CD4-positive, alpha-beta T cell (primary cell): ENCODE measurements at places on chromosomes 1 and 21. TPM values are rescaled to one million over a fixed set of nuclear protein-coding genes. Genes with fewer than 3 reads are reported as not detected.

GRCh38 chr1:110630839-110631663 is 24.9 kb upstream of the KCNA2 start:
- peak; percentile 93 for DNase-seq

GRCh38 chr1:75487399-75487798 is 123.5 kb downstream of the SLC44A5 start:
- no peak for DNase-seq

GRCh38 chr1:94549706-94550105 is 8.1 kb upstream of the F3 start:
- no peak for DNase-seq

DNA sequence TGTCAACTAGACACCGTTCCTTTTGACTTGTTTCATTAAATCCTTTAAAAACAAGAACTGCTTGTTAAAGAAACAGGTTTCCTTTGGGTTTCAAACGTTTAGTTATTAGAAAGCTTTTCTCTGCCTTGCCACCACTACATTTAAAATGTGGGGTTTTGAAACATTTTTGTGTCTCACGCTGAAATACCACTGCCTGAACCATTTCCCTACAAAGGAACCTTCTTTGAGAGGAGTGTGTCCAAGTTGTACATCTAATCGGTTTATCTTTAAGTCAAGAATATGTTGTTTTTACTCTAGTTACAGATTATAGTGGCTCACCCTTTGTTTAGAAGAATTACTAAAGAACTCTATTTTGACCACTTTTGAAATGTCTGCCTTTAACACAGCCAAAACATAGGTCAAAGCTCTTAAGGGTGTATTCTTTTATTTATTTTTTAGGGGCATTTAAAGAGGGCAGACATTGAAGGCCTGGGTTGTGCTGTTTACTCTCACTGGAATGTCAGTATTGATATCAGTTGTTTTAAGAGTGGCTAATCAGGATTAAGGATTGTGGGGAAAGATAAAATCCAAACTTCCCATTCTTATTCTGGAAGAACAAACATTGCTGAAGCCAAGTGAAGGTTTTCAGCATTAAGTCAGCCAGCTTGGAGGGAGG is 143.4 kb downstream of the GALNT2 start:
- no peak for DNase-seq

The KRTAP19-3 gene
- total RNA-seq, result not detected

The IQGAP3 gene
- not detected for total RNA-seq

The RGS7 gene
- total RNA-seq, result not detected

DNA sequence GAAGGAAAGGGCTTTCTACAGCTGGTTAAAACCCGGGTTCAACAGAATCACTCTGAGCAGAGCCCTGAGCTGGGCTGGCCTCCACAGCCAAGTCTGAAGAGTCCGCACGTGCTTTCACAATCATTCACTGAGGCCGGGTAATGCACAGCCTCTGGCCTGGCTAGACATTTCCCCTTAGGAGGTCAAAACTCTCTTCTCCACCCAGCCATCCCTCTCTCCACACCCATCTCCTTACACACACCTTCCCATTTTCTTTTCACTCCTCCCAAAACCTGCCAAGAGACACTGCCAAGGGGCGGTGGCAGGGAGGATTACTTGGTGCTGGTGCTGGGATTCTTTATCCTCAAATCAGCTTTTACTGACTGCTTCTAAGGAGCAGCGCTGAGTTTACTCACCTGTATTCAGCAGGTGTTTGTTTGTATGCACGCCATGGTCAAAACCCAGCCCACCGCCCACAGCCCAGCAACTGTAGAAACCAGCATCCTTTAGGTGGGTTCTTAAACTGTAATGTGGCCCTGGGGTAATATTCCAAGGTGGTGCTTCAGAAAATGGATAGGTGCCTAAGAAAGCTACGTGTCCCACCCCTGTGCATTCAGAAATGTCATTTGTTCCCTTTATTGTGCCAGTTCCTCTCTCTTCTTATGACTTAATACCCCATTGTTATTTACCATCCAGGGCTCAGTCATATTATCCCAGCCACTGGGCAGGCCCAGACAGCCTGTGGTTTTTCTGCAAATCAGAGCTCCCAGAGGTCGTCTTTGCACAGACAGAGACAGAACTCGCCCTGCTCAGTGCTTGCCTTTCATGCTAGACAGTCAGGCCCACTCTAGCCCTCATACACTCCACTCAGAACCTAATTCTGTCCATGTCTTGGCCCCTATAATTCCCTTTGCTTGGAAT is 80.2 kb downstream of the ADSS2 start:
- no peak for DNase-seq

GRCh38 chr1:11731691-11732283 is 4.1 kb upstream of the AGTRAP start:
- DNase-seq, result no peak

GRCh38 chr1:209850342-209850979 is 22.7 kb downstream of the UTP25 start:
- no peak for DNase-seq

The LRRC71 gene
- total RNA-seq, result not detected

DNA sequence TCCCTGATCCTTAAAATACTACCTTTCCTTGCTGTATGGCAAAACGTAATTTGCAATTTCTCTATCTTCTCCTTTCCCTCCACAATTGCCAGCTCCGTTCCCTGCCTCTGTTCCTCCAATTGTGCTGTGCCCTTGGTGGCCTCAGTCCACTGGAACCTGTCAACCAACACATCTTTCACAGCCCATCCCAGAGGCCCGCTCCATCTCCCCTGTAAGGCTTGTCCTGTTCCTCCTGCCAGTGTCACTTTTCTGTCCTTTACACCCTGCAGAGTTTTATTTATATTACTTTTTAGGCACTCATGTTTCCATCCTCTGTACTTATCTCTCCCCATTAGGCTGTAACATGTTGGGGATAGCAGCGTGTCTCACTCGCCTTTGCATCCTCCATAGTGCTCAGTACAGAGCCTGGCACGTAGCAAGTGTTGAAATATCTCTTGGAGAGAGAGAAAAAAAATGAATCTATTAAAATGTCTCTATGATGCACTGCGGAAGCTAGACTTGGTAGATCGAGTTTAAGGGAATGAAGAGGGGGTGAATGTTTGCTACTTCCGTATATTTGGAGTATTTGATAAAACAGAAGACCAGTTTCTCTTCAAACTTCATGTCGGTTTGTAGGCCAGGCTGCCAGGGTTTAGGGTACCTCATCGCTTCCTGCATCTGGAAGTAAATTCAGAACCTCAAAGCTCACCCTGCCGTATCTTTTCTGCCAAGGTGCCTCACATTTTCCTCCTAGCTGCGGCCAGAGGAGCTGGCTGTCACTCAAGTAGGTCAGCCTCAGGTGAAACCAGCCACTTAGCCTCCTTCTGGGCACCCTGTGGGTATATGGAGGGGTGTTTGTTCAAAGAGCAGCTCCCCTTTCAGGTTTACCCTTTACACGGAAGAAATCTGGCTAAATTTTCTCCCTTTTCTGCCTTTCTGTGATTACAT is 303.8 kb downstream of the TM2D1 start:
- no peak for DNase-seq

DNA sequence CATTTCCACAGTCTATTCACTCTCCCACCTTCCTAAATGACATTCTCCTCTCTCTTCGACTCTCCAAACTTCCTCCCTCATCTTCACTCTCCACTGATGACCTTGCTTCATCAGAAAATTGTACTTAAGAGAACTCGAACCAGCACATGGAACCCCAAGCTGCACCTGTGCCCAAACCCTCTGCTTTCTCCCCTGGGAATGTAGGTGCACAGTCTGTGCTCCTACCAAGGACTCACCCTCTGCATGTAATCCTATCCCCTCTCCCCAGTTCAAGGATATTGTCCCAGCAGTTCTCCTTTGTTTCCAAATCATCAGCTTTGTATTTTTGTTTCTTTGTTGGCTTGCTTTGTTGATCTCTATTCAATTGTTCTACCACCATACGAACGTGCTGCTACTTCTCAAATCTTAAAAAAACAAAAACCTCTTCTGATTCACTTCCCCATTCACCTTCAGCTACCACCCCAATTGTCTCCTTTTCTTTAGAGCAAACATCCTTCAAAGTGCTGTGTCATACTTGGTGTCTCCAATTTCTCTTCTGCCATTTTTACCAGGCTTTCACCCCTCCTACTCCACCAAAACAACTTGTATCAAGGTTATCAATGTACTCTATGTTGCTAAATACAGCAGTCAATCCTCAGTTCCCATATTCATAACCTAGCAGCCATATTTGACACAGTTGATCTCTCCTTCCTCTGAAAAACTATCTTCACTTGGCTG is 26.8 kb downstream of the RAB3B start:
- DNase-seq, result no peak

DNA sequence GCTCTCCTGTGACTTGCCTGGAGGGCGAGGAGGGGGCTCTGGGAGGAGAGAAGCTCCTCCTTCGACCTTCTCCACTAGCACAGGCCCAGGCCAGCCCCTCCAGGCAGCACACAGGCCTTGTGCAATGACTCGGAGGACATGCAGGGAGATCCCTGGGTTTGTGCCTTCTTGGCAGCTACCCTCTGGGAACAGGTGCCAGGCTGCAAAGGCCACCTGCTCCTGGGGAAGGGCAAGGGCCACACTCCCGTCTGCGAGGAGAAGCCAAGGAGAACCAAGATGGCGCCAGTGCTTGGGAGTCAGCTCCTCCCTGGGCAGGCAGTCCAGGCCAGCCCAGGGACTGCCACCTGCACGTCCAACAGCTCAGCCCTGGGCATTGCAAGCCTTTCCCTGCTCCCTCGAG is 15.3 kb downstream of the CASZ1 start:
- no peak for DNase-seq

DNA sequence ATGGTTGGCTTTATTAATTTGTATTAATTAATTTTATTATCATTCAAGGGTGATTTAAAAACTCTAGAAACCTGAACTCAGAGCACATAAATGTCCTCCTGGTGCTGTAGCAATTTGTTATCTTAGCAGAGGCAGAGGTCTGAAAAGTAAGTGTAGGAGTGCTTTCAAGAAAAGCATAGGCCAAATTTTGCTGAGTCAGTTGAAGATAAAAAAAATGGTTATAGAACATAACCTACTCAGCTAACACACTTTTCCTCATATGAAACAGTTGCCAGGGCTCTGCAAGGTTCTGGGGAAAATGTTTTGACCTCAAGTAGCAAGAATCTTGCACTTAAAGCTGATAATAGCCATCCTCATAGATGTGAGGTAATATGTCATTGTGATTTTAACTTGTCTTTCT is 53.5 kb upstream of the CHODL start:
- no peak for DNase-seq

- no peak for DNase-seq
Measured at GRCh38 chr1:160496334-160496733, 26.7 kb downstream of the SLAMF6 start.

The TMEM82 gene
- total RNA-seq, result not detected

DNA sequence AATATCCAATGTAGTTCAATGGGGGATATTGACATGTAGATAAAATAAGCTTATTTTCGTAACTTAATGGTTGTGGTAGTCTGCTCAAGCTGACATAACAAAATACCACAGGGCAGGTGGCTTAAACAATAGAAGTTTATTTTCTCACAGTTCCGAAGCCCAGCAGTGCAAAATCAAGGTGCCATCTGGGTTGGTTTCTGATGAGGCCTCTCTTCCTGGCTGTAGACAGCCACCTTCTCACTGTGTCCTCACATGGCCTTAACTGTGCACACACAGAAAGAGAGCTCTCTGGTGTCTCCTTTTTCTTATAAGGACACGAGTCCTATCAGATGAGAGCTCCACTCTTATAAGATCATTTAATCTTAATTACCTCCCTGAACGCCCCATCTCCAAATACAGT is 64.8 kb upstream of the IPO9 start:
- DNase-seq, result no peak

The MARK1 gene
- total RNA-seq, result not detected

- no peak for DNase-seq
Measured at GRCh38 chr1:74517599-74518051, 5.2 kb upstream of the LRRC53 start.

- no peak for DNase-seq
Measured at GRCh38 chr21:38691631-38692030, 114.1 kb upstream of the ETS2 start.

The GPR37L1 gene
- not detected for total RNA-seq

The GBP5 gene
- 51.4 TPM for total RNA-seq

DNA sequence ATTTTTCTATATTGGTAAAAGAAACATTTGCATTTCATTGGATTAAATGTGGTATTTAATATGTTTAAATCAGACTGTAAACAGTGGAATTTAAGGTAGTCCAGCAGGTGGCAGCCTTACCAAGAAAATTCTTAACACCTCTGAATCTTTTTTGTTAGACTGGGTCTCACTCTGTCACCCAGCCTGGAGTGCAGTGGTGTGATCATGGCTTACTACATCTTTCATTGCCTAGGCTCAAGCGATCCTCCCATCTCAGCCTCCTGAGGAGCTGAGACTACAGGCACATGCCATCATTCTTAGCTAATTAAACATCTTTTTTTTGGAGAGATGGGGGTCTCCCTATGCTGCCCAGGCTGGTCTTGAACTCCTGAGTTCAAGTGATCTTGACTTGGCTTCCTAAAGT is 98.8 kb downstream of the RABGAP1L start:
- no peak for DNase-seq

The CNN3 gene
- total RNA-seq, result 1.1 TPM

The CD1B gene
- not detected for total RNA-seq

- DNase-seq, result no peak
Measured at GRCh38 chr21:40176724-40177123, 309.5 kb downstream of the PCP4 start.

The TEDDM1 gene
- not detected for total RNA-seq

DNA sequence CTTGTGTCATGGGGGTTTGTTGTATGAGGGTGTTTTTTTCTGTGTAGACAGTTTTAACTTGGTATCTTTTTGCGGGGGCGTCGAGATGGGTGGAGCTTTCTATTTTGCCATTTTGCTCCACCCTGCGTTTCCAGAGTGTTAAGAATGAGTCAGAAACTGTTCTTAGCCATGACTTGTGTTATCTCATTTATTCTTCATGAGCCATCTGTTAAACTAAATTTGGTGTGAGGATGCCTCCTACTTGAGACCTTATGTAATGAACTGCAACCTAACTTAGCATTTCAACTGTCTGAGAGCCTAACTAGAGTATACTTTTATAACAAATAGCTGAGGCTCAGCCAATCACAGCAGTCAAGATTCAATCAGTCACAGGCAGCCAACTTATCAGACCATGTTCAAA is 1873.5 kb downstream of the NCAM2 start:
- no peak for DNase-seq

DNA sequence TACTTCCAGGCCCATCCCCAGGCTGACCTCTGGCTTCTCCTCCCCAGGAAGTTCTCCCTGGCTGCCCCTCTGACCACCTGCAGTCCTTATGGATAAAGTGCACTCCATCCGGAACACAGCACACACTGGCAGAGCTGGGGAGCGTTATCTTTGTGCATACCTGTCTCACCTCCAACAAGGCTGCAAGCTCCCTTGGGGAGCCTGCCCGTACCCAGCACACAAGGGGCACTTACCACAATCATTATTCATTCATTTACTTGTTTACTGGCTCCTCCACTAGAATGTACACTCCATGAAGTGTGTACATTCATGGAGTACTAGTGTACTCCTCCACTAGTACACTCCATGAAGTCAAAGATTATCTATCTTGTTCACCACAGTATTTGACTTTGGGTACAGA is 30.3 kb downstream of the GLIS1 start:
- DNase-seq, result no peak

GRCh38 chr1:22953057-22953739 is 19.5 kb downstream of the LACTBL1 start:
- no peak for DNase-seq
